ENCODE measurements at places on chromosomes 3 and 15. TPM values are rescaled to one million over a fixed set of nuclear protein-coding genes. Genes with fewer than 3 reads are reported as not detected.
A peak's percentile ranks its signal among the peaks of the same experiment; 100 is the strongest.

DNA sequence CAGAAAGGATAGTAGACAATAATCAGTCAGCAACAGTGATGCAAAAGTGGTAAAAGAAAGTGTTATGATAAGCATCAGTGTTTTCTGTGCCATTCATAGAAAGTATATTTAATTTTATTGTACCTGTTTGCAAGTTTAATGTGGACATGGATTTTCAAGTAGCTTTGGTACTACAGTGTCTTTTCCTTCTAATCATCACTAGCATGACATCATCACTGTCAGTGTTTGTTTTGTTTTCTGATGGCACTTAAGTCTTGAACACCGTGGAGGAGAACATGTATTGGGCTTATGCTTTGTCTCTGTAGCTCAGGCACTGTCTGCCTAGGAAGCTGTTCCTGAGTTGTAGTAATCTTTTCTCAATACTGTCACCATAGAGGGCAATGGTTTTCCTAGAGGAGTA is 41.9 kb downstream of the SETD5 start:
- DNase-seq: no peak

DNA sequence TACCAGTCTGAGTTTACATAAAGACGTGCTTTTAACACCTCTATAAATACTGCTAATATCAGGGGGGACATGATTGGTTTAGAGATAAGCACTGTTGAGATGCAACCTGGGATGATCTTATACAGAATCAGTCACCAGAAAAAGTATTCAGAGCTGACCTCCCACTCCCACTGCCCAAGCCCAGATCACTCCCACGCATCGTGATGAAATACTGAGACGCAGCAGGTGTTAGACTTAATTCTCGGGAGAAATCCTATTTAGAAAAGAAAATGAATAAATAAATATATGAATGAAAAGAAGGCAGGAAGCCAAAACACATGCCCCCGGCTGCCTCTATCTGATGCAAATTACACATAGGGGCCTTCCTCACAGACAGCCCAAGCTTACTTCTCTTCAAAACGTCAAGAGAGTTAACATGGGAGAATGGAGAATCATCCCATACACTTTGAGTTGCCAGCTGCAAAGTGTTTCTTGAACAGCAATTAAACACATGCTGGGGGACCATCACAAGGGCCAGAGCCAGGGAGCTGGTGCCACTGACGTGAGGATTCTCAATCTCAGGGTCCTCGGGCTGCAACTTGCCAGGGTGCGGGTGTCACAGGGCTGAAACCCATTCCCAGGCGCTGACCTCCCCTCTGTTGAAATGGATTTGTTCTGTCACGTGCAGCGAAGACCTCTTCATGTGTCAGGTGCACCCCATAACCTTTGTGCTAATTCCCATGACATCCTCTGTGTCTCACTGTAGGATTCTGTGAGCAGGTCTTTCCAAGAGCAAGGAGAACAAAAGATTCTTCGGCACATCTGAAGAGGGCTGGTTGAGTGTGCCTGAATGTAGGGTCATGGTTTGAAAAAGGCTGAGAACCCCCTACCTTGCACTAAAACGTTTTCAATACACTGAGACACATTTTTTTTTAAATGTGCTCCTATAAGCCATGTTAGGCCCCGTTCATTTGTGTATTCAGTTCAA is 764.2 kb upstream of the ARRDC4 start:
- no peak for DNase-seq

GRCh38 chr15:64809649-64810496 is 15.6 kb downstream of the PIF1 start:
- DNase-seq: peak; percentile 69

The SAMMSON gene
- polyA plus RNA-seq: 0.28 TPM
